Activated T-cell treated with anti-CD3 and anti-CD28 coated beads, Interleukin-2, amount 50 U/mL, for 72 hours (primary cell): ENCODE measurements at places on chromosomes 12 and 14.

- no peak for DNase-seq
Measured at GRCh38 chr12:85206543-85206942, 73.5 kb upstream of the ALX1 start.

DNA sequence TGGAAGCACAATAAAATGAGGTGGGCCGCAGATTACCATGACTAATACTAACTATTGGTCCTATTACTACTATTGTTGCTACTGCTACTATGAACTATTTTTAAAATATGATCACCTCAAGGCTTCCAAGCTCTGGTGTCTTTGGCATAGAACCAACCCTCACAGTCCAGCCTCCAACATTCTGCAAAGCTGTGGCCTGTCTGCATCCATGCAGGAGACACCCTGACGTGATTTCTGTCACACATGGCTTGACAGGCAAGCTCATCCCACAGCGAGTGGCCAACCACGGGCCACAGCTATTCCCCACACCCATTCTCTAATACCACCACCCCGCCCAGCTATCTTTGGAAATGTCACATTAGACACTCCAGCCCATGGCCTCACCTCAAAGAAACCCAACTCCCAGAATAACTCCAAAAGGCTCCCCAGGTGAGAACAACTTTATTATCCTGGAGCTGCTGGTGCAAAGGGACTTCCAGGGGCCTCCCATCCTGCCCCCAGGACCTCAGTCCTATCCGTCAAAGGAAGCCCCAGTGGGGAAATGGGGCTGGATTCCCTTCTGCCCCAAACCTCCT, 14.4 kb downstream of the ISCU start:
- no peak for DNase-seq

GRCh38 chr12:26555139-26555538, 277.9 kb downstream of the ITPR2 start:
- DNase-seq = no peak

- no peak for DNase-seq
Measured at GRCh38 chr12:122100568-122100967, 22.0 kb downstream of the MLXIP start.

DNA sequence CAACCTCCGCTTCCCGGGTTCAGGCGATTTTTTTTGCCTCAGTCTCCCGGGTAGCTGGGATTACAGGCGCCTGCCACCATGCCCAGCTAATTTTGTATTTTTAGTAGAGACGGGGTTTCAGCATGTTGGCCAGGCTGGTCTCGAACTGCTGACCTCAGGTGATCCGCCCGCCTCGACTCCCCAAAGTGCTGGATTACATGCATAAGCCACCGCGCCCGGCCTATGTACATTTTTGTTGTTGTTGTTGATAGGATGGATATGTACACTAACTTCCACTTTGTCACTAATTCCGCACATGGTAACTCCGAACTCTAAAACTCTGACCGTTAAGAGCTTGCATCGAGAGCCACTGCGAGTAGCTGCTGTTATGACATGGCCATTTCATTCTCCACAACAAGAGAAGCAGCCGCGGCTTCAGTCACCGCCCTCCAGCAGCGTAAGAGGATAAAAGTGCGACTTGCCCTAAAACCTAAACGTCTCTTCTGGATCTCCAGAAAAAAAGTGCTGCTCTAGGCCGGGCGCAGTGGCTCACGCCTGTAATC, 742 bp upstream of the MARS1 start:
- no peak for DNase-seq
